Left renal pelvis (tissue), 4 donors: ENCODE measurements at places on chromosomes 5 and 9.

DNA sequence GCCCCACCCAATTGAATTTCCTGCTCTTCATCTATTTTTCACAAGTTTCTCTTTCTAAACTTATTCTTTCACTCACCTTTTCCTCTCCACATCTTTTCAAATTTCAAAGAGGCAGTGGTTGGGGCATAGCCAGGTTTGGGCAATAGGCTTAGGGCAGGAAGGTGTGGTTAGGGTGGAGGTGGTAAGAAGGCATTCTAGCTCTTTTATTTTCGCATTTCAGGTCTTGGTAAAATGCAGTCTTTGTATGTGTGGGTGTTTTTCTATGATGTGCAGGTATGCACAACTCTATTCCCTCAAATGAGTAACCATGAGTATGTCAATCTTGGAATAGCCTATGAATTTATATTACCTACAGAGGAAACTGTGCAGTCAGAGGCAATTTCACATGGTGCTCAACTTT, 129.8 kb upstream of the IFNE start:
- no peak for DNase-seq

DNA sequence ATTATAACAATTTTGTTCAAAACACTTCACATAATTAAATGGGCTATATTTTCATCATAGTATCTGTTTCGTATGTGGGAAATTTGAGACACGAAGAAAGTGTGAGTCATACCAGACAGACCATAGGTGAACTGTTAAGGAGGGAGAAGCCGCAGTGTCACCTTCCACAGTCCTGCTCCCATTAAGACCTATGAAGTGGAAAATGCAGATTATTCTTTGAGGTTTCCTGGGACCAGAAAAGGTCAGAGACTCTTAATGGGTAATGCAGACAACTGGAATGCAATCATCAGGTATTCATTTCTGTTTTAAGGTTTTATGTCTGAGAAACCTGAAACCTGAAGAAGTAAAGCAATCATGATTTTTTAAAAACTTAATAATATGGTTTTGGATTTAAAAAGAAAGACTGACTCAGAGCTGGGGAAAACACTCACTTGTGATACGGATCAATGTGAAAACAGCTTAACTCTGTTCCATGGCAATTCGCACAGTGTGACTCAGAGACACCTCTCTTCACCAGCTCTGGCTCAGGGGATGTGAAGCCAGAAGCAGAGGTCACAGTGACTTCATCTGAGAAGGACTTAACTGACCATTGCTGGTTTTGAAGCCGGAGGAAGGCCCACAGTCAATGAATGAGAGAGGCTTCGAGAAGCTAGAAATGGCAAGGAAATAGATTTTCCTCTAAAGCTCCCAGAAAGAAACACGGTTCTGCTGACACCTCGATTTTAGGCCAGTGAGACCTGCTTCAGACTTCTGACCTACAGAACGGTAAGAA, 17.2 kb upstream of the GCNT1 start:
- no peak for DNase-seq

DNA sequence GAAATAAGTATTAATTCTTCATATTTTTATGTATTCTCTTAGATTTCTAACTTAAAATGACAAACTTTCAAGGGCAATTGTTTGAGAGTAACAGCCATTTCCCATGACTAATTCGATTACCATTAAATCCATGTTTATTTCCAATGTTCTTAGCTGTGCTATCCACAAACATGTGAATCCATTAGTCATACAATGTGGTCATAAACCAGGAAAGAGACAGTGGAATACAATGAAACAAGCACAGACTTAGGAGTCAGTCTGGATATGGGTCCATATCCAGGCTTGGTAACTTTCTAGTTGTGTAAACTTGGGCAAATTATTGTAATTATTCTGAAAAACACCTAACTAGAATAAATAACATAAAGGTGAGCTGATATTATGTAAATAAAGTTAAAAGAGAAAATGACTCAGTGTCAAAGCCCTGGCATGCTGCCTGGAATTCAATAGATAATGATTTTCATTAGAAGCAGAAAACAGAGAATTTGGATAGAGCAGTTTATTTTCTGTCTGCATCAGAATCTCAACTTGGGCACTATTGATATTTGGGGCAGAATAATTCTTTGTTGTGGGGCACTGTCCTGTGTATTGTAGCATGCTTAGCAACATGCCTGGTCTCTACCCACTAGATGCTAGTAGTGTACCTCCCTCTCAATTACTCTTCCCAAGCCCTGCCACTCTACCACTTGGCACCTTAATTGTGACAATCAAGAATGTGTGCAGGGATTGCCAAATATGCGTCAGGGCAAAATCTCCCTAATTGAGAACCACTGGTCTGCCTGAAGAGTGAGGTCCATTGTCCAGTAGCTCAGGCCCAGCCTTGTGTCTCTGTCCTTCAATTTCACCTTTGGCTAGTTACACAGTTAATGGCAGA, 44.7 kb upstream of the SLC27A6 start:
- DNase-seq: no peak

GRCh38 chr5:145484158-145484557, 351.0 kb downstream of the PRELID2 start:
- DNase-seq: no peak

GRCh38 chr5:103908336-103909080, 345.9 kb upstream of the NUDT12 start:
- peak; percentile 35 for DNase-seq

- DNase-seq: no peak
Measured at GRCh38 chr5:107538805-107539445, 131.8 kb downstream of the EFNA5 start.

GRCh38 chr9:129282272-129282671, 104.2 kb upstream of the IER5L start:
- DNase-seq: no peak

GRCh38 chr5:172692981-172693380, 51.9 kb downstream of the NEURL1B start:
- no peak for DNase-seq

GRCh38 chr9:114697951-114698351, 16.0 kb upstream of the TEX48 start:
- no peak for DNase-seq

GRCh38 chr5:174301848-174302625, 256.5 kb downstream of the NSG2 start:
- DNase-seq: no peak

- no peak for DNase-seq
Measured at GRCh38 chr5:33224285-33224961, 216.3 kb upstream of the TARS1 start.

DNA sequence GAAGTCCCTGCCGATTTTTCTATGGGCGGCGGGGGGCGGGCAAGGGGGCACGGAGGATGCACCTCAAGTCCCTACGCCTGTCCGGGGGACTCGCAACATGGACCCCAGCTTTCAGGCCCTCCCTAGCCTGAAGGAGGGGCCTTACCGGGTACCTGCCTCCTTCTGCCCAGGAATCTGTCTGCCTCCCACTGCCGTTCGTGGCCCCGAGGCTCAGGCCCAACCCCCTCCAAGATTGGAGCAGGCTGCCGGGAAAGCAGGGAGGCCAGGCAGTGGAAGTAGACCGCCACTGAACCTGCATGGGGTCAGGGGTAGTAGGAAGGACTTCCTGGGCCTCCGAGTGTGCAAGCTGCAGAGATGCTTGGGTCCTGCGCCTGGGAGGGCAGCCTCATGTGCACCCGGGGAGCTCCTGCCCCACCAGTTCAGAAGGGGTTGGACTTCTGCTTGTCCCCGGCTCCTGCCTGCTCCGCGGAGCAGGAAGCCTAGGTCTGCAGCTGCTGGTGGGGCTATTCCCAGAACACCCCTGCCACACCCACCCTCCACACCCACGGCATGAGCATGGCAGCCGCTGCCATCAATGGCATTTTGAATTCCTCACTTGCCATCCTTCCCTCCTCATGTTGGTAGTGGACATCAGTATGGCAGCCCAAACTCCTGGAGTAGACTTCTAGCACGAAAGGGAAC, 1312.7 kb upstream of the ACO1 start:
- DNase-seq: no peak

DNA sequence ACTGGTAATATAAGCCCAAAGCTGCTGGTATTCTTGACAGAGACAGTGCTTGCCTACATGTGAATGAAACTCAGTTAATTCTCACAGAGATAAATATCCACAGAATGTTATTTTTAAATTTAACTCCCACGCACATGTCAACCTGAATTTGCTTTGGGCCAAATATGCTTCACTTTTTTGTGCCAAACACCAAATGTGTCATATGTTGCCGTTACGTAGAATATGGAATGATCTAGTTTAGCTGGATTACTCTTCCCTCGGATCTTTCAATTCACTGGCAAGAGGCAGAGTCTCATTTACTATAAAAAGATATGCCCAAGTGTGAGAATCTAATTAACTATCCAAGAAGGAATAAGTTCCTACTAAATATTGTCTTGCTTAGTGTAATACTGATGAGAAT, 933.4 kb upstream of the COX7C start:
- no peak for DNase-seq
